ENCODE measurements at places on chromosomes 7 and 10. TPM values are rescaled to one million over a fixed set of nuclear protein-coding genes. Genes with fewer than 3 reads are reported as not detected.

Gene STEAP4
- not detected for total RNA-seq

Gene PRF1
- not detected for total RNA-seq

Gene DNAJC30
- 10.4 TPM for total RNA-seq

Gene TRIM73
- total RNA-seq = 1.2 TPM

Gene MACROH2A2
- not detected for total RNA-seq

Gene IFIT2
- 0.51 TPM for total RNA-seq

Gene FAM25G
- not detected for total RNA-seq

Gene SFMBT2
- 0.44 TPM for total RNA-seq

Gene NFKB2
- 21.9 TPM for total RNA-seq

Gene LIPF
- total RNA-seq = not detected

Gene ASNS
- total RNA-seq = 15.0 TPM

Gene GPR15LG
- not detected for total RNA-seq

Gene SP8
- 2.5 TPM for total RNA-seq

Gene SORCS1
- not detected for total RNA-seq

Gene UTF1
- total RNA-seq = not detected

Gene LEP
- total RNA-seq = not detected

Gene NPC1L1
- total RNA-seq = not detected

Gene FOXI2
- not detected for total RNA-seq
